ENCODE measurements at places on chromosomes 7 and 10.

DNA sequence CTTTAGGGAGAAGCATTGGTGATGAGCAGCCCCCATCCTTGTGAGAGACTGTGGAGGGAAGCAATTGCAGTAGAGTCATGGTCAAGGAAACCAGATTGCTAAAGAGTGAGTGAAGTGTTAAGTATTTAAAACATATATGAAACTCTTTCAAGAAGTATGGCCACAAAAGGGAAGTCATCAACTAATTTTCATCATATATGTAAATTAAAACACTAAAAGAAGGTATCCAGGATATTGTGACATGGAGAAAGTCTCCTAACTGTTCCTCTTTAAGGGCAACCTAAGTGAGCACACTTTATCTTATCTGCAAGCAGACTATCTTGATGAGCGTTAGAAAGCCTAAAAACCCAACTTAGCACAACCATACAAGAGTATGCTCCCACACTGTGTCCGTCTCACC, 69.7 kb downstream of the CD36 start:
- no peak for DNase-seq

- DNase-seq: no peak
Measured at GRCh38 chr7:117704063-117704462, 169.2 kb downstream of the CTTNBP2 start.

DNA sequence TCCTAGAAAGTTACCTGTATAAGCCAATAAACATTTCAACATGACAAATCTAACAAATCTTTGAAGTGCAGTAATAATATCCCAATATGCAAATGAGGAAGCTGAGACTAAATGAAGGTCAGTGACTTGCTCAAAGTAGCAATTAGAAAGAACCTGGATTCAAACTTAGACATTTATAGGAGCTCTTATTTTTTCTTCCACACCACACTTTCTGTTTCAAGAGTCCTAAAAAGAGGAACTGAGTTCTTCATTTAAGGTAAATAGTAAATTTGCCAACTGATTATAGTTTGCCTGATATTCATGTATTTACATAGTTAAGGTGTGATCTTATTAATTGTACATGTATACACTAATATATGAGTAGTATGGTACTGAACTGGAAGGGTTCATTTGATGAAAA, 44.0 kb downstream of the KLHDC10 start:
- DNase-seq: no peak

- no peak for DNase-seq
Measured at GRCh38 chr10:111650088-111650487, 533.5 kb downstream of the GPAM start.

DNA sequence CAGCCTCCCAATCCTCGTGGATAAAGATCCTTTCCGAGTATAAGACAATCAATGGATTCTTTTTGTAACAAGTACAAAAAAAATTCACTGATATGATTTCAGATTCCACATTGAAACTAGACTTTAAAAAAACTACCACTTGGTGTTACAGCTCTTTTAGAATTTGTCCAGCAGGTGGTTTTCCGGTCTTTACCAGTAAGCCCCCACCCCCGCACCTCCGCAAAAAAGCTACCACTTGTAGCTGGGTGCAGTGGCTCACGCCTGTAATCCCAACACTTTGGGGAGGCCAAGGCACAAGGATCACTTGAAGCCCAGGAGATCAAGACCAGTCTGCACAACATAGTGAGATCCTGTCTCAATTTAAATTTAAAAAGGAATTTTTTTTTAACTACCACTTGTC, 19.8 kb downstream of the IGF2BP3 start:
- DNase-seq: no peak

- DNase-seq: no peak
Measured at GRCh38 chr7:44451123-44451522, 39.3 kb downstream of the NUDCD3 start.

- no peak for DNase-seq
Measured at GRCh38 chr10:100923580-100923979, 10.8 kb downstream of the SLF2 start.

GRCh38 chr7:42452356-42452755, 215.3 kb upstream of the GLI3 start:
- no peak for DNase-seq

DNA sequence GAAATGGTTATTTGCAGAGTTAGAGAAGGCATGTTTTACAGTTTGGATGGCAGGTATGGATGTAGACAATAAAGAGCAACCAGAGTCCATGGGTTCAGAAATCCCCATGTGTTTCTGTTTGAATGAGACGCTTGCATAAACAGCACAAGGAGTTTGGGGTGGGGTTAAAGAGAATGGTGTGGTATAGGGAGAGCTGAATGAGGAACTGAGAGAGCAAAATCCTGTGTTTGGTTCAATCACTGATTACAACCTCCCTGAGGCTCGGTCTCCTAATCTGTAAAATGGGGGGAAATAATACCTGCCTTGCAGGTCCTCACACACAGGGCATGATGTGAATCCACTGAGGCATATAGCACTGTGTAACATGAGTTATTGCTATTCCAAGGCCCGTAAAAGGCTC, 23.7 kb downstream of the CAV1 start:
- DNase-seq: no peak
